IPS DF 19.7 (cell line): ENCODE measurements at places on chromosomes 4 and X.

DNA sequence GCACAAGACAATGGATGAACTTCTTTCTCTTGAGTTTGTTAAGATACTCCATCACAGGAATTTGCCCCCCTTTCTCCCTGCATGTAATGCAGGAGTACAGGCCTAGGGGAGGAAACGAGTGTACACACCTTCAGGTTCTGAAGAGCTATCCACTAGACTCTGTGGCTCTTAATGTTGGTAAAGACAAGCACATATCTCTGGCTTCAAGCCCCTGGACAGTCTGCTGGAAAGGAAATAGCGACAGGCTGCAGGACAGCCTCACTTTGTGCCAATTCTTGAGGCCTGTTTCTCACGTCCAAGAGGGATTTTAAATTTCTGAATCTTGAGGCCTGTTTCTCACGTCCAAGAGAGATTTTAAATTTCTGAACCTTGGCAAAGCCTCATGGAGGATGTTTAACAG lies 87.1 kb downstream of the RLIM start:
- DNase-seq: no peak

- DNase-seq: no peak
Observed at GRCh38 chrX:136896121-136896914, 15.8 kb upstream of the RBMX start.

- DNase-seq: no peak
Observed at GRCh38 chrX:69303231-69303630, 138.0 kb upstream of the PJA1 start.

- no peak for DNase-seq
Observed at GRCh38 chr4:105911426-105911825, 16.2 kb downstream of the NPNT start.

DNA sequence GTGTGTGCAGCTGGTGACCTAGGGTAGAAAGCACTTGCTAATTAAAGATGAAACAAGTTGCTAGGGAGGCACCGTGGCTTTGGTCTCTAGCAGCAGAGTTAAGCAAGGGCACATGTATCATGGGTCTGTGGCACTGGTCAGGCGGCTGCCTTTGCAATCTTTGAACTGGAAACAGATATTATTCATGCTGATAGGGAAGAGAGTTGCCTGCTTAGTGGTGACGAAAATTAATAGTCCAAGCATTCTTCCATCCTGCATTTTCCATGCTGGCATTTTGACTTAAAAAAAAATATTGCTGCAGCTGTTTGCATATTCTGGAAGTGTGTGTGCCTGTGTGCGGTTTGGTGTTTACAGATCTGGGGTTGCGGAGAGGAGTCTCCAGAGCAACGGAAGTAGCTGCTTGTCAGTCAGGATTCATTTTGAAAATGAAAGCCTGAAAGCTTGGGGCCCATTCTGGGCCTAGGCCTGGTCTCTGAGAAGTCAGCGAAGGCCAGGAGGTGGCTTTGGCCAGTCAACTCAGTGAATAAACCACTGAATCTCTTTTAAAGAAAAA lies 2.3 kb upstream of the SOWAHD start:
- no peak for DNase-seq

- no peak for DNase-seq
Observed at GRCh38 chr4:11426731-11427120, 2.0 kb downstream of the HS3ST1 start.

- no peak for DNase-seq
Observed at GRCh38 chr4:62204136-62204535, 1004.0 kb downstream of the ADGRL3 start.

DNA sequence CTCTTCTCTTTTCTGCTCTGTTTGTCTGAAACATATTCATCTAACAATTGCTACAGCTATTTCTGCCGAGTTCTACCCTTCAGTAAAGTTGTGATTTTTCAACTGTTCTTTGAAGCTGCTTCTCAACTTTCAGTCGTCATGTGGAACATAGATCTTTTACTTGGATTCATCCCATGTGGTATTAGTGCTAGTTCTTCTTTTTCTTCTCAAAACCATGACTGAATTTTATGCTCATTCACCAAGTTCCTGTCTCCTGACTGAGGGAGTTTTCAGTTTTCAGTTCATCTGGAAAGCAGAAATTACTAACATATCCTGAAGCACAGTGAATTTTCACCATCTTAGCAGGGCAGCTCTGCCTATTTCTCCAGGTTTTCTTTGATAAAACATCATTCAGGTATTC lies 12.1 kb downstream of the ACSL4 start:
- DNase-seq: no peak

- no peak for DNase-seq
Observed at GRCh38 chr4:52825460-52826090, 36.5 kb upstream of the RASL11B start.
